Pons (tissue), 1 donor: ENCODE measurements at places on chromosomes 6 and 20.
A peak's percentile ranks its signal among the peaks of the same experiment; 100 is the strongest.

DNA sequence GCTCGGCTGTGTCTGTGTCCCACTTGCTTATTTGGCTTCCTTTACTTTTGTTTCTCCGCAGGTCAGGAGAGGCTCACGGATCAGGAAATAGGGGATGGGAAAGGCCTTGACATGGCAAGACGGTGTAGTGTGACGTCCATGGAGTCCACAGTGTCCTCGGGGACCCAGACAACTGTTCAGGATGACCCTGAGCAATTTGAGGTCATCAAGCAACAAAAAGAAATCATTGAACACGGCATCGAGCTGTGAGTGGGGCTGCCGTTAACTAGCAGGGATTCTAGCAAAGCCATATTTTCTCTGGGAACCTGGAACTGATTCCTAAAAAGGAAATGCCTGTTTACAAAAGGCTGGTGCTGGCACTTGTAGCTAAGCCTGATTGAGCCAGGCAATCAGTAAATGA is 54.4 kb downstream of the ARFGEF2 start:
- no peak for DNase-seq

DNA sequence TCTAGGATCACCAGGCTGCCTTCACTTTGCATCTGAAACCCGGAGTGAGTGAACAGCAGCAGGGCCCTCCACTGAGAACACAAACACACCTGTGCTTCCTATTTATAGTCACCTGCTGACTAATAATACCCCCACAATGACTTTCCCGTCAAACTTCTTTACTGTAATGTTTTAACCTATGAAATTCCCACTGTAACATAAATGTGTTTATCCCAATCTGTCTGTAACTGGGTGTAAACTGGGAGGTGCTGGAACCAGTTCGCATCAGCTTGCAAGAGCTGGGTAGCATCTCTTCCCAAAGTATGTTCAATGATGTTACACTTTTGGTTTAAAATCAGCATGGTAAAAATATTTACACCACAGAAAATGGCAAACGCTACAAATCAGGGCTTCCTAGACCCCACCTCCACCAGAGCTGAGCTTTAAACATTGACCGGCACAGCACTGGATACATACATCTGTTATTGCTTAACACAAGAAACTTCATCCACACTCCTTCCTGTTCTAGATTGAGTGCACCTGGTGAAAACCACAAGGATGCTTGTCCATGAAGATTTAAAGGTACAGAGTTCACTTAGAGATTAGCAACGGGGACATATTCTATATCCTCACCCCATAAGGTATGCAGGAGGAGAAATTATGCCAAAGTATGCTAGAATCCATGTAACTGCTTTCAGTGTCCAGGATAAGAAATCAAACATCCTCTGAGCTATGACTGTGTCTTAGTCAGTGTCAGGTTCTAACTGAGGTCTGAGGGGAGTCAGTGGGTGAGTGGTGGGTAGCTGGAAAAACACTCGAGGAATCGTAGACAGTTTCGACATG is 79.0 kb downstream of the ALDH8A1 start:
- DNase-seq = no peak

- DNase-seq = no peak
Measured at GRCh38 chr6:107447663-107448216, 11.6 kb downstream of the PDSS2 start.

- no peak for DNase-seq
Measured at GRCh38 chr6:97591955-97592354, 308.9 kb upstream of the MMS22L start.

DNA sequence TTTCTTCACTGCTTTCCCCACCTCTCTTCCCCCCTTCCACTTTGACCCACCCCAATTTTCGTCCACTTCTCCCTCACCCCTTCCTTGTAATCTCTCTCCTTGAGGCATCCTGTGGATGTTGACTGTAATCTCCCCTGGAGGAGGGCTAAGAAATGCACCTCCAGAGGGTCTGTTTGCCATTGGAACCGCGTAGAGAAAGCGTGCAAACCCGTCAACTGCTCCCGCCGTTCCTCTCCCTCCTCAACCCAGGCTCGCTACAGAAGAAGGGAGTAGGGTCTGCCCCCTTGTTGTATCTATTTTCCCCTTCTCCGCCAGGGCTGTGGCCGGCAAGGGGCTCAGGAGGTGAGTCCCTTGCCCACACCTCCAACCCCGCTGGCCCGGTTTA is 502 bp upstream of the HTR1E start:
- DNase-seq = no peak

DNA sequence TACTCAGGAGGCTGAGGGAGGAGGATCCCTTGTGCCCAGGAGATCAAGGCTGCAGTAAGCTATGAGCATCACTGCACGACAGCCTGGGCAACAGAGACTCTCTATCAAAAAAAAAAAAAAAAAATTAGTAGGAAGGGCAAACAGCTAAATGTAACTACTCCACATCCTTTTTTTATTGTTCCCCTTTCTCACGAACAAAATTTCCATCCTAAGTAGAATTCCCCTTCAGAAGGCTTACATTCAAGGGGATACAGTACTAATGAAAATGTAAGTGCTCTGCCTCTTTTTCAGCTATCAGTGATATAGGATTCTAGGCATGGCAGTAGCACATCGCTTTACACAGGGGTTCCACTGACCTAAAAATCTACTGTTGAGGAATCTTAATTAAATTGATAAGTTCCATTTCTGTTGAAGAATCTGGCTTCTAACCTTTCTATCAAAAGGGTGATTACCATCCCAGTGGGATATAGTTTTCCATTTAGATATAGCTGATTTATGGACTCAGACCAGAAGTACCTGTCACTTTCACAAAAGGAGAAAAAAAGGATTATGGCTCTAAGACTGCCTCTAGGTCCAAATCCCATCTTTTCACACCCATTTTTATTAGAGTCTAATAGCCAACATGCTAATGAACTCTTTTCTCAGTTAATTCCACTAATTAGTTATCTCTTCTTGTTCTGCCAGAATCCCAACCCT is 2.6 kb downstream of the B4GALT5 start:
- DNase-seq = no peak

- DNase-seq = no peak
Measured at GRCh38 chr20:1291191-1291741, 25.2 kb downstream of the SNPH start.

DNA sequence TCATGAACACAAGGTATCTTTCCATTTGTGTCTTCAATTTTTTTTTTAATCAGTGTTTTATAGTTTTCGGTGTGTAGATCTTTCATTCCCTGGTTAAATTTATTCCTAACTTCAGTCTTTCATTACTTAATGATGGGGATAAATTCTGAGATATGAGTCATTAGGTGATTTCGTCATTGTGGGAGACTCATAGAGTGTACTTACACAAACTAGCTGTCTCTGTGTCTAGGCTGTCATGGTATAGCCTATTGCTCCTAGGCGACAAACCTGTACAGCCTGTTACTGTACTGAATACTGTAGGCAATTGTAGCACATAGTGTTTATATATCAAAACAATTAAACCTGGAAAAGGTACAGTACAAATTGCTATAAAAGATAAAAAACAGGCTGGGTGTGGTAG is 42.1 kb downstream of the SMAP1 start:
- DNase-seq = no peak

GRCh38 chr20:43492101-43492500 is 15.4 kb upstream of the L3MBTL1 start:
- DNase-seq = no peak

- DNase-seq = peak; percentile 82
Measured at GRCh38 chr20:38337561-38338140, 8.6 kb upstream of the LBP start.

DNA sequence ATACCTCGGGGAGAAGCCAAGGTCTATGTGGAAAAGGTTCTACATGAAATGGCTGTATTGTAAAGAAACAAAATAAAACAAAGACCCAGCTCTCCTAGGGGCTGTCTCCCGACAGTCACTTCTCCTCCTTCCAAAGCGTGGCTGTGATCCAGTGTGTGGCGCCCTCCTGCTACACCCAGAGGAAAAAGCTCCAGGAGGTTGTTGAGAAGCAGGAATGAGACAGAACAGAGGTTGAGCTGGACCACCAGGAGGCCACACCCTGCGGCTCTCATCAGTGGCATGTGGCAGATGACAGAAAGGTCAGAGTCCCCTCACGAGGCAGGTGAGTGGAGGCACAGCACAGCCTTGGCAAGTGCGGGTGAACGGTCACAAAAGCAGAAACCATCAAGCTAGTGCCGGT is 236.0 kb downstream of the TBXT start:
- DNase-seq = no peak

- no peak for DNase-seq
Measured at GRCh38 chr6:113031591-113032238, 684.6 kb downstream of the RFPL4B start.

- DNase-seq = no peak
Measured at GRCh38 chr6:119511024-119511423, 161.5 kb upstream of the MAN1A1 start.

DNA sequence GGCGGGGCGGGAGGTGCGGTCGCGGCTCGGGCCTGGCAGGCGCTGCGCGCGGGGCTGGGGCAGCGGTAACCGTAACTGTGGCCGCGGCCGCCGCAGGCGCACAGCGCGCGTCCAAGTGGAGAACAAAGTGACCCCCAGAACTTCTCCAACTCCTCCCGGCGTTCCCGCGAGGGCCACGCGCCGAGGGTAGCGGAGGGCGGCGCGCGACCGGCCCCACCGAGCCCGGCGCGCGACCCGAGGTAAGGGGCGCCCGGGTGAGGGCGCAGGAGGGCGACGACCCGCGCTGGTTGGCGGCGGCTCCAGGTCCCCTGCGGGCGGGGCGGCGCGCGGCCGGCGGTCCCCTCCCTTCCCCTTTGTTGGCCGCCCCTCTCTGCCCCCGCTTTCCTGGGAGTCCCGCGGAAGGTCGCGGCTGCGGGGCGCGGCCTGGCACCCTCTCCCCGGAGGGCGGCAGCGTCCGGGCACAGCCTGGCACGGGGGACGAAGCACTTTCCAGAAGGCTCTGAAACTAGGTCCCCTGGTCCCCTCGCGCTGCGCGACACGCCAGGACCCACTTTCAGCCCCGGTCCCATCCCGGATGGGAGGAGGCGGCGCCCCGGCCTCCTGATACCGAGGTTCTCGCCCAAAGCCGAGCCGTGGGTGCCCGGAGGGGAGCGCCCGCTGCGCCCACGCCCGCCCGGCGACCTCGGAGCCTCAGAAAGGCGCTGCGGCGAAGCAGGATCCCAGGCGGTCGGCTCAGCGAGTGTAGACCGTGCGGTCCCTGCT is at the start of gene TIAM2:
Gene TIAM2 (plus strand): TSS at position 62 of the 762 bp plus-strand sequence. CDS start 133,909 bp downstream, outside the sequence.
- DNase-seq = no peak
